ENCODE measurements at places on chromosomes 3 and 15.

DNA sequence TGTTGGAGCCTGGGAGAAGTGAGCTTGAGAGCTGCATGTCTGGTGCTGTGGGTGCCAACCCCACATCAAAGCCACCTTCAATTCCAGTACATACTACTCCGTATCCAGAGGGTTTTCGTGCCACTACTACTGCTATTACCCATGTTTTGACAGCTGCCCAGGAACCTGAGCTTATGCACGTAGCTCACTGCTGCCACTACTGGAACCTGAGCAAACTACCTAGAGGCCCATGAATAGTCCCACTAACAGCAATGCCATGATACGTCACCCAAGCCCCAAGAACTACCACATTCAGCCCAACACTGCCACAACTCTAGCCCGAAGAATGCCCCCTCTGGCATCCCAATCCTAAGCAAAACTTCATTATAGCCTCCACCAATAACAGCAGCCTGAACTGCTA, 215.2 kb upstream of the BCHE start:
- no peak for DNase-seq

DNA sequence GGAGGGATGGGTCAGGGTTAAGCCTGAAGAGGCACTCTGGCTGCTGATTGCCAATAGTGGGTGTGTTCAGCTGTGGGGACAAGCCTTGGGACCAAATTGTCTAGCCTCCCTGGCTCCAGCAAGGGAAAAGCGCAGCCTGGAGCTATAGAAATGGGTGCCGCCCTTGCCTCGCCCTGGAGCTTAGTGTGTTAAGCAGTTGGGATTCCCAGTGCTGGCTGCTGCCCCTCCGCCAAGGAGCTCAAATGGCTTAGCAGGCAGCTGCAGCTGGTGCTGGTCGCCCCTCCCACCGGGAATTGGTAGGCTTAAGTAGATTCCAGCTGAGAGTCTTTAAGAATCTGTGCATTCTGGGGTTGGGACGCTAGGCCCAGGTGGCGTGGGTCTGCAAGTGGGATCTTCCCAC, 662.9 kb upstream of the TBL1XR1 start:
- no peak for DNase-seq

- DNase-seq = no peak
Observed at GRCh38 chr3:191148131-191148530, 50.9 kb upstream of the OSTN start.

- DNase-seq = no peak
Observed at GRCh38 chr3:193903966-193904365, 232.0 kb upstream of the HES1 start.
